ENCODE measurements at places on chromosomes 1 and 21.

DNA sequence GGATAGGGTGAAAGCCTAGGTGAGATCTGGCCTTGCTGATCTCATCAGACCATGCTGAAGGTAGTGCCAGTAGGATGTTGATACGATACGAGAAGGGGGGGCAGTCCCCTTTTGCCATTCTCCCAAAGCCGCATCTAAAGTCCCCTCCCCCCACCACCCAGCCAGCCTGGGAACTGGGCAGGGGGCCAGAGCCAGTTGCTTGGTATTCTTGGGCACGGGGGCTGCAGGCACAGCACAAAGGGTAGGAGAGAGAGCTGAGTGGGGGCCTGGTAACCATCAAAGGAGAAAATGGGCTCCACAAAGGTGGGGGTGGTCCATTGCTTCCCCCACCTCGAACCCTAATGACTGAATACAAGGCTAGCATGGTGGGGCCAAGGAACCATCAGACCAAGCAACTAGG, 5.4 kb downstream of the PEA15 start:
- DNase-seq, result no peak

DNA sequence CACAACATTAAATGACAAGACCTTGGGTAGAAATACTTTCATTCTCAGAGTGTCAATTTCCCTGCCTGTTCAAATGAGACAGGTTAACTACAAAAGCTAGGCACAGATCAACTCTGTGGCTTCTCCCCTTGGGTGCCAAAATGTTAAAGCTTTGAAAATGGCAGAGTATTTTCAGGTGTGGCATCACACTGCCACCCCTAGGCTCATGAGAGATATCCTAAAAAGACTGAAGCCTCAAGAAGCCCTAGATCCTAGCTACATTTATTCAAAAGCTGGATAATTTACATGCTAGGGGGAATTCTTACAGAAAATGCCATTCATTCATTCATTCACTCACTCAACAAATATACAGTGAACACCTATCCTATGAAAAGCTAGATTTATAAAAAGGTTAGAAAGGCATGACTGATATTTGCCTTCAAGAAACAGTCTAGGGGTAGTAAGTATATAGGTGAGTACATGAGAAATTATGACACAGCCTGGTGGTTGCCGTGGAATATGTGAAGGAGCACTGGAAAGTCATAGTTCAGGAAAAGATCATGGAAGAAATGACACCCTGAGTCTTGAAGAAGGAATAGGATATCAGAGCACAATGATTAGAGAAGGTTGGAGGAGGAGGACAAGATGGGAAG, 15.9 kb upstream of the RAB4A start:
- DNase-seq, result no peak

DNA sequence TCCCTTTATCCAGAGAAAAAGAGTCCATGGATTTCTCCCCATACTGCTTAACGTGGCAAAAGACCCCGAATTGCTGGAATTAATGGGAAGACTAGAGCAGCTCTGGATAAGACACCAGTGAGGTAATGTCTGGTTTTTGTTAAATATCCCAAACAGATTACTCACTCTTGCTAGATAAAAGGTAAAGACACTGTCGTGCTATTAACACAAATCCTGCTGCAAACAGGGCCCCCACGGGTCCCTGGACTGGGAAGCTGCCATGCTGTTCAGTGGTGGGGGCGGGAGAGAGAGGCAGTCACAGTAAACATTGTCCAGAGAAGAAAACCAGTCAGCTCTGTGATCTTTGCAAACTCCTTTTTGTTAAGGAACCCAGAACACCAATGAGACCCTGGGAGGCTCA, 15.2 kb upstream of the SRP9 start:
- DNase-seq, result peak; percentile 92

- no peak for DNase-seq
Measured at GRCh38 chr1:111466480-111466879, 7.3 kb upstream of the C1orf162 start.

- DNase-seq, result no peak
Measured at GRCh38 chr1:208113011-208113410, 131.2 kb downstream of the PLXNA2 start.

DNA sequence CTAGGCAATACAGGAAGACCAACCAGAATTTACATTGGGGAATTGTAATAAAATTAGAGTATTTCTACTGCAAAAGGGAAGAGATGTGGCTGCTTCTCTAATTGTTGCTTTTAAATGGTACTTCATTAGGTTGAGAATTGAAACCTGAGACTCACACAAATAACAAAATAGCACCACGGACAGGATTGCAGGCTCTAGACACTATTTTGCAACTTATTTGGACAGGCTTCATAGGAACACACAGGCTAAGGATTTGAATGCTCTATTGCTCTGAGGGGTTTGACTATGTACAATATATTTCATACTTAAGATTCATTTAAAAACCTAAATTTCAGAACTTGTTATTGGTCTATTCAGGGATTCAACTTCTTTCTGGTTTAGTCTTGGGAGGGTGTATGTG, 79.6 kb downstream of the ATP1B1 start:
- DNase-seq, result no peak

DNA sequence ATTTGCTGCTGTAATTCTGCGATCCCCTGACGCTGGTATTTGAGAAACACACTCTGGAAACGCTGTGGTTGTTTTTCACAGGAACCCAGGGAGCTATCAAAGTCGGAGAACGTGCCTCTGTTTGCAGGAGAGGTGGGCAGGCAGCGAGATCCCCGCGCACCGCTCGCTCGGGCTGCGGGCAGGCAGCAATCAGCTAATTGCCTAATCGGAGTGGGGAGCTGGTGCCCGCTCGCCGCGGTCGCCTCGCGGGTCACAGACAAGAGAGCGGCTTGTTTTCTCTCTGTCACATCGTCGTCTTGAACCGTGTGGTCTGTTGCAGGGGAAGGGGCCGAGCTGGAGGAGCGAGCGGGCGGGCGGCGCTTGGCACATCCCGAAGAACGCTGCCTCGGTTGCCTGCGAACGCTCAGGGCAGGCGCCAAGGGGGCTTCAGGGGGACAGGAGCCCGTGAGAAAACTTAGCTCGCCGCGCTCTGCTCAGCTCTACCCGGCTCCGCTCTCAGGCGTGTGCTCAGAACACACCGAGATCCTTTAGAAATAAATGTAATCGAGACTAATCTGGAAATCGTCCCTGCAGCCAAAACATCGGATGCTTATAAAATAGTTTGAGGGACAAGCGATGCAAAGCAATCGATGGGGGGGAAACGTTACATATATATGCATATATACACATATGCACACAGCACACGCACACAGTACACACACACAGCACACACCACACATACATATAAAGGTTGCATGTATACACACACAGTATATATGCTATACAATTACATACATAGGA, 93.6 kb upstream of the SMYD2 start:
- DNase-seq, result no peak
